ENCODE measurements at places on chromosomes 6 and 20.

DNA sequence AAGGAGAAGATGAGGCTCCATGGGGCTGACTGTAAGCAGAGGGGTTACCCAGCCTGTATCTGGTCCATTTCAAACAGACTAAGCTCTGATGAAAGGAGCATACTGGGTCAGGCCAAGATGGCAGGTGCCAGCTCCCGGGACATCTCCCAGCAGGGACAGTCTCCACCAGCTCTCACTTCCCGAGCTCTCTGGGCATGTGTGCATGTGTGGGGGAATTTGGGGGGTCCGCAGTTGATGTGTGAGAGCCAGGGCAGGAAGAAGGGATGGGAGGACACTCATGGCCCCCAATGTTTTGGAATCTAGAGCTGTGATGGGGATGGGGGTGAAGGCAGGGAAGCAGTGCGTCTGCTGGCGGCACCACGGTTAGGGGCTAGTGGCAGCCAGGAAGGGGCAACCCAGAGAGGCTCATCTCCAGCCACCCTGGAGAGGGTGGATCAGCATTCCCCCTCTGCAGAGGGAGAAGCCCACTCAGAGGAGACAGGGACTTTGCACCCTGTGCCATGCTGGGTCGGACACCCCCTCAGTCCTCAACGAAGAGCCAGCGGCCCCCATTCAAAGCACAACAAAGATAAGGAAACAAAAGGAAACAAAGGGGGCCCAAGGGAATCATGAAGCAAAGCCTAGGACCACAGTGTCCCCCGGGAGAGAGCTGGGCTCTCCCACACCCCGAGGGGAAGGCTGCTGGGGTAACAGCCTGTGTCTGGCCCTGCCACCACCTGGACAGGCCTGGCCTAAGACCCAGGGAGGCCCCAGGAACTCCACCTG is 52.4 kb downstream of the DSTN start:
- no peak for DNase-seq

DNA sequence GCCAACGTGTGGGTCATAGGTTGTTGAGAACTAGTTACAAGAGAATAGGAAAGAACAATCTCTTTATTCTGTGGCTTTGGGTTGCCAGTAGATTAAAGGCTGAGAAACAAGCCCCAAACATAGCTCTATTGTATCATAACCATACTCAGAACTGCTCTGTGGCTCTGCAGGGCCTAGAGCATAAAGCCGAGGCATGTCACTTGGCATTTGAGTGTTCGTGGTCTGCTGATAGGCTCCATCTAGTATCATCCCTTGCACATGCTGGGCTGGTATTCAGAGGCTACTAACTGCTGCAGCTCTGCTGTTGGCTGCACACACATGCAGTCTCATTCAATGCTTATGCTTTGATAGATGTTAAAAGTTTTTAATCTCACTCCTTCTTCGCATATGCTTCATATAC is 157.9 kb downstream of the OGFRL1 start:
- no peak for DNase-seq

DNA sequence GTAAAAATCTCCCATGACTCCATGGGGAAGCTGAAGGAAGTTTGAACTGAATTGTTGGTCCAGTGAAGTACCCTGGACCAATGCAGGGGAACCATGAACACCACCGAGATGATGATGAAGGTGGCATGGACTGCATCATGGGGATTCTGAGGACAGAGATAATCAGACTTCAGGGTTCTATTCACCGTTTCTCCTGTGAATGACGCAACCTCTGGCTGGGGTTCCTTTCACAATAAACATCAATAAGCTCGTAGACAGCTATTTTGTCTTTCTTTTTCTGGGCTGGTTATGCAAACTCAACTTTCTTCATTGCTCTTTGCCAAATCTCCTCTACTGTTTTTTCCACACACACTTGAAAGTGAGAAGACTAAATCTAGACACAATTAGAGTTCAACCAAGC is 87.9 kb upstream of the NKX2-2 start:
- DNase-seq, result no peak

GRCh38 chr6:25968769-25969168 is 6.2 kb downstream of the TRIM38 start:
- no peak for DNase-seq

GRCh38 chr20:37095108-37095598 is 644 bp downstream of the RBL1 start:
- DNase-seq, result no peak

DNA sequence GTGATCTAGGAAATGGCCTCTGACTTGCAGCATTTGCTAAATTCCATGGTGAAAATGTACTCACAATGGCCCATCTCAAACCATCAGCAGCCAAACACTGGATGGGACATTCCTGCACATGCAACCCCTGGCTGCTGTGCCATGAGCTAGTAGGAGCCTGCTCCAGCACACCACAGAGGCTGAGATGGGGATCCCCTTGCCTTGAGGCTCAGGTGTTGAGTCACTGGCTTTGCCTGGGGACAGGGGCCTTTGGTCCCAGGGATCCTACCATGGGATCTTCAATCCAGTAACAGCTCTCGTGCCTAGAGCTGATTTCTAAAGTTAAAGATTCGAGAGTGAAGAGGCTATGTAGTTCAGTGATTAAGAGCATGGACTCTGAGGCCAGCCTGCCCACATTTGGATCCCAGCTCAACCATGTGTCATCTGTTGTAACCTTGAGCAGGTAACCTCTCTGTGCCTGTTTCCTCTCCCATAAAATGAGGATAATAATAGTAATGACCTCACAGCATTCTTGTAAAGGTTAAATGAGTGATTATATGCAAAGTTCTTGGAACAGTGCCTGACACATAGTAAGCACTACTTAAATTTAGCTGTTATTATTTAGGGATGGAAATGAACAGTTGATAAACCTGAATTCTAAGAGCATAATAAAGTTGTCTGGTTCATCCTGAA is 16.4 kb downstream of the FOXQ1 start:
- no peak for DNase-seq

DNA sequence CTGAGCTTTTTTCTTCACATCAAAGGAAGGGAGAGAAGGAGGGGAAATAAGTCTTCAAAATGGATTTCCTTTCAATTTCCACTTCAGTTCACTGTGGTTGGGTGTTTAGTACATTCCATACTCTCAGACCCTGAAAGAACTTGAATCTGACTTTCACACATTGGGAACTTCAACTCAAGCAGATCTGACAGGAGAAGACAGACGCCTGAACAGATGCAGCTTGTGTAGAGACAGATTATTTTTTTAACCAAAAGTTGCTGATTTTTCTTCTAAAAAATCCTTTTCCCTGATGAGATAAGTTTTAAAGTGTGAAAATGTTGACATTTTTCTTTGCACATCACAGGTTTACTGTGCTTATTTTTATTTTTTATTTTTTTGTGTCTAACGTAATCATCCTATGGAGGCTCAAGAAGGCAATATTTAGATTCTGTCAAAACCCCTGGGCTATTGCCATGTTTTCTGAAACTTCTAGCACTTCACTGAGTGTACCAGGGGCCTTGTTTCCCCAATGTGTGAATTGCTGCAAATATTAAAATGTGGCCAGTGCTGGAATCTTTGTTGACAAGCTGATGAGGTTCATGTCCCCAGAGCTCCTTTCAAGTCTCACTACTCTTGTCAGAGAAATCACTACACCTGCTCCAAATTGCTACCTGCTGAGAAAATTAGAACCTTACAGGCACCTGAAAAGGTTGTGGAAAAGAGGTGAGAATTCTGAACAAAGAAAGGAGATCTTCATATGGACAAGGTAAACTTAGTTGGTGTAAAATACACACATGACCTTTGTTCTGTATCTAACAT is 214.8 kb upstream of the BTBD3 start:
- no peak for DNase-seq

DNA sequence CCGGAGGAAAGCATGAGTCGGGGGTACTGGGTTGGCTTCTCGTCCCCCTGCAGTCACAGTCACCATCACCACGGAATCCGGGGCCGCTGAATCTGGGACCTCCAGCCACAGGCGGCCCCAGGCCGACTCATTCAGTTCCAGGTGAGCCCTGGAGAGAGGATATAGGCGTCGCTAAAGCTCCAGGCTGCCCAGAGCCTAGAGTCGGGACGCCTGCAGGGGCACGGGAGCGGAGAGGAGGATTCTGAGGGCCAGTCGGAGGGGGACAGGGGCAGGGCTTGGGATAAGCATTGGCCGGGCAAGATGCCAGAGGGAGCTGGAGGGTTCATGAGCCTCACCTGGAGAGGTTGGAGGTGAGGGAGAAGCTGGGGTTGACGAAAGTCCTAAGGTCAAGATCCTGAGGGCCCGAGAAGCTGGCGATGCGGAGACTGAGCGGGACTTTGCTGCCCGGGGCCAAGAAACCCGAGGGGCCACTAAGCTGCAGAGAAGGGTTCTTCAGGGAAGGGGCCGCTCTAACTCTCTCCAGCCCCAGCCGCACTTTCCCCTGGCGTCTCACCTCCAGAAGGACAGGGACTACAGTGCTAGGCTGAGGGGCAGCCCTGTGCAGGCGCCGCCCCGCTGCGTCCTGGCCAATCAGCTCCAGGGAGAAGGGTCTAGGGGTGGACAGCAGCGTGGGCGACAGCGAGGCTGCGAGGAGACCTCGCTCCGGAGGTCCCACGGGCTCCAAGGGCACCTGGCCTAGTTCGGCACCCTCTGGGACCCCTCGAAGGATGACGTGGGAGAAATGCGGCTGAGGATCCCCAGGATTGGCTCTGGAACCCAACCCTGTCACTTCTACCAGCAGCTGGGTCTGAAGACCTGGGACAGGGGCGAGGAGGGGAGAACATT is 3.7 kb downstream of the SAPCD1 start:
- DNase-seq, result peak; percentile 5

- DNase-seq, result no peak
These were observed 3.2 kb downstream of the NFYA start for GRCh38 chr6:41075651-41076626.

DNA sequence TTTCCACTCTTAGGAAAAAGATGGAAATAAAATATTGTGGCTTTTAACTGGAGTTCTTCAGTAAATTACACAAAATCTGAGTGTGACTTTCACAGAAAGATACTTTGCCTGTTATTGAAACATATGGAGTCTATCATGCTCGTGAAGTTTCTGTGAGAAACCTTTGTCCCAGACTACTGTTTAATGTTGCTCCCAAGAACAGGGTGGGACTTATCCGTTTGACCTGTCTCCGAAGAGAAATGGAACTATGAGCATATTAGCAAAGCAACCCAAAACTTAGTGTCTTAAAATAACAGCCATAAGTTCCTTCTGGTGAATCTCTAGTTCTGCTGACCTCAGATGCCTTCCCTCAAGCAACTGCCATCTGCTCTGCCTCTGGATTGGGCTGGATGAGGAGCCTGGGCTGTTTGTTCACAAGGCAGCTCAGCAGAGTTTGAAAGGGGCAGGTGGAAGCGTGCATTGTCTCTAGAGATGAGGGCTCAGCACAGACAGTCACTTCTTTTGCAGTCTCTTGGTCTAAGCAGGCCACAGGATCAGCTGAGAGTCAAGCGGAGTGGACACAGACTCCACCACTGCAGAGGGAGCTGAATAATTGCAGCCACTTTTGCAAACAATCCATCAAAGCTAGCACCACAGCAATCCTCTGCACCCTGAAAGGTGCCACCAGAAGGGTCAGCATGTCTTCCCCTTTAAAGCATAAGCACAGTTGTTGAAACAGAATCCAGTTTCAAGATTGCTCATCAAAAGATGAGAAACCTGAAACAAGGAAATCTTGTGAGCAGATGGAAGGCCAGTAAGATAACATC is 52.8 kb downstream of the MYB start:
- DNase-seq, result no peak

DNA sequence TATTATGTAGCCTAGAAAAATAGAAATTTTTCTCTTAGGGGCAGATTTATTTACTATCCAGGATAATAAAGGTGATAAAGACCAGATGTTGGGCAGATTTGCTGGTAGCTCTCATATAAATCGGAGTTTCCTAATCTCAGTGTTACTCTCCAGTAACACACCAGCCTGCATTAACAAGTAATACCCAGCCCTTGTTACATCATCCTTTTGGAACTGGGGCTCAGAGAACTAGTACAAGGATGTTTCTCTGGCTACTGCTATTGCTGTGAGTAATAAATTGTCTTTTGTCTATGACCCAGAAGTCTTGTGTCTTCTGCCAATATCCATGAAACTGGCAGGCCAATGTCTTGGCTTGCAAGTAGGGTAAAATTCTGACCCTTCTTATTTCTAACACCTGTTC is 16.8 kb downstream of the TPD52L1 start:
- DNase-seq, result no peak

DNA sequence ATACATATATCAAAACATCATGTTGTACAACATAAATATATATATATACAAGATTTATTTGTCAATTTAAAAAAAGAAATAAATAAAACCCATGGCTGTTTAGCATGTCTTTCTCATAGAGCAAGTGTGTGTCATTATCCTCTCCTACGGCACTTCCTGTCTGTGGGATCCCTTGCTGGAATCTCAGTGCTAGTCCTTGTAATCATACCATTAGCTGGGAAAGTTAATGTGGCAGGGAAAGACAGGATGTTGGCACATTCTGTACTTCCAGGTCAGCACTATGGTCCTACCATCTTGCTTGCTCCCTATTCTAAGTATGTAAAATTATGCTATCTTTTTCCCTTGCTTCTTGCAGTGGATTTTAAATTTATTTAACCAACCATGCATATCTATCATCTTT is 9.5 kb upstream of the SLC17A3 start:
- DNase-seq, result no peak

DNA sequence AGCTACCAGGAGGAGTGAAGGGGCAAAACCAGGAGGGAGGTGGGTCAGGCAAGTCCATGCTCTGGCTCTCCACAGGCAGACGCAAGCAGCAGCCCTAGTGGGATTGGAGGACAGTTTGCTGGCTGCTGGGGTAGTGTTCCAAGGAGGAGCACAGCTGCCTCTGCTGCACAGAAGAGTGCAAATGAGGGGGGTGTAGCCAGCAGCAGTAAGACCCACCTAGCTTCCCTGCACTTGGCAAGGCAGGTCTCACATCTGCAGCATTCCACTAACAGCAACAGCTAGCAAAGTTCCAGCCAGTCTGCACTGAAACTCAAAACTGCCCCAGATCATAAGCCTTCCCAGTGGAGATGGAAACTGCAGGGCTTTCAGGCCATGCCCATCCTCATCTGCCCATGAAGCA is 405.0 kb downstream of the UTRN start:
- DNase-seq, result no peak

DNA sequence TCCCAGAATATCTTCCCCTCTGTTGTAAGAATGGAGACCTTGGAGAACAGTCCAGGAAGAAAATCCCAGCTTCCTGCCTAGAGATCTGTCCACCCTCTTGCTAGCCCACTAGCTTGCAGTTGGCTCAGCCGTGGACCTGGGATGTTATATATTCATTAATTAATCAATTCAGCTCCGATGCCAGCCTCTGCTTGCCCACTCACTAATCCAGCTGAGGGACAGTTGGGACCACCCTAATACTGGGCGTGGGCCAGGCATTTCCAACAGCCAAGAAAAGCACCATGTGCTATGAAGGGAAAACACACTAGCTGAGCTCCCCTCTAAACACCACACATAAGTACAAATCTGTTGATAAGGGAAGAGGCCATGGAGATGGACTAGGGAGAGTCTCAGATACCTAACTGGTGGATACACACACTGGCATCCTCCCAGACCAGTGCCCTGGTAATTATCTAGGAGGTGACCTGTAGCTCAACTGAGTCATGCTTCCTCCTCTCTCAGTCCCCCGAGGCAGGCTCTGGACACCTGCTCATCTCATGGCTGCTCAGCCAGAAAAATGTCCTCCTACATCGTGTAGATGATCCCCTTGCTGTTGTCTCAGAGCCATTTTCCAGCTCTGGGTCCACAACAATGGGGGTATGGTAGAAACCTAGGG is 78.9 kb downstream of the ANKRD60 start:
- DNase-seq, result no peak

- no peak for DNase-seq
These were observed 133.8 kb downstream of the SMOC2 start for GRCh38 chr6:168574699-168575195.

Measured in NCI-H526 treated with DMSO at 0.1 percent for 48 hours (cell line).